CD4-positive, alpha-beta T cell treated with Interleukin-6 at 100 ng/mL for 8 hours (primary cell): ENCODE measurements at places on chromosomes 4 and X.

- no peak for DNase-seq
Measured at GRCh38 chr4:113783701-113784100, 22.2 kb upstream of the CAMK2D start.

DNA sequence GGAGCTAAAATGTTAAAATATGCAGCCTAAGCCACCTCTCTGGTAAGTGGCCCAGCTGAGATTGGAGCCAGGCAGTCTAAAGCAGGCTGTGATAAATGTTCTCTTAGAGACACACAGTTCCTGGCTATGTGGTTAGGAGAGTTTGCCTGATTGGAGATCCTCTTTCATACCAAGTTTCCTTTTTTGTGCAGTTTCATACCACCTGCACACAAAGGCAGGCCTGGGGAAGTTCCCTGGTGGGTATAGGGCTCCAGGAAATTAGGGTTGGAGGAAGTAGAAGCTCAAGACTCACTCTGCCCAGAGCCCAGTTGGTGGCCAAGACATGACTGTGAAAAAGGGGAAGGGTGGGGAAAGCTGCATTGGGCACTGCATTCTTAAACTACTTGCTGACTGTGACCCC lies 16.9 kb downstream of the CYBB start:
- no peak for DNase-seq

- no peak for DNase-seq
Measured at GRCh38 chr4:5704276-5704675, 4.1 kb downstream of the EVC2 start.

GRCh38 chrX:44228621-44229020 lies 114.9 kb downstream of the EFHC2 start:
- no peak for DNase-seq

DNA sequence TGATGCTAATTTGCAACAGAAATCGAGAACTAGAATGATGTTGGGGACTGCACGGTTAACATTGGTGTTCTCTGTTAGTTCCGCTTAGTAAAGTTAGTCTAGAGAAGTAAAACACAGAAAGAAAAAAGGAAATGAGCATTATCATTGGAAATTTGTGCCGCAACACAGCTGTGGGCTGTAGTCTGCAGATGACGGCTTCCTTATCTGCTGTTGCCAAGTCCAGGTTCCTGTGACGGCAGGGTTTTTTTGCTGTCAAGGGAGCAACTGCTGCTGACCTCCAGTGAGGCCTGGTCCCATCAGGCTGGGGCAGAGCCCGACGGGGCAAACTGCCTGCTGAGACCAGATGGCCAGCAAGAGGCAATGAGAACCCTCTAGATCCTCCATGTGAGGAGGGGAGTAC lies 38.9 kb upstream of the PHEX start:
- no peak for DNase-seq

DNA sequence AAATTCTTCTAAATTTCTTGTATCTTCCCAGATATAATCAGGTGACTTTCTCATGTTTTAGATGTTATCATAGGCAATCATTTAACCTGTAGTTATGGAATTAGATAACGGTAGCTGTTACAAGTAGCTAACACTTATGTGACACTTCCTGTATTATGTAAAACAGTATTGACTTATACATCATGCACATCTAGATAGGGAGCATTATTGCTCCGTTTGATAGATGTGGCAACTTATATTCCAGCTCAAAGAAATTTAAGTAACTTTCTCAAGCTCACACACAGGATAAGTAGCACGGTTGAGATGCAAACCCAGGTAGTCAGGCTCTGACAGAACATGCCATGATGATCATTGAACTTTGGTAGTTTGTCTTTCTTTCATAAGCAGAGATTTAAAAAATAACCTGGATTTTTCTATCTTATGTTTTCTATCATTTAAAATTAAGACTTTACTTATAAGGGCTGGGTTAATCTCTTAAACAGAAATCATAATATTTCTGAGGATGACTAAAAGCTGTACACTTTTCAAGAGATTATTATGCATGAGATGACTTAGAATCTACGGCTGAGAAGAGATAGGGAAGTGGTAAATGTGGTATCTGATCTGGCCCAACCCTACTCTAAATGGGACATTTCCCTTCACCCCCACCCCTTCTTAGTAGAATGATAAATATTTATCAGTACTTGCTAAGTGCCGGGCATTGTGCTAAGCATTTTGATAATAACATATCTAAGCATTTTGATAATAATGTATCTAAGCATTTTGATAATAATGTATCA lies 69.1 kb upstream of the HPGD start:
- peak; percentile 27 for DNase-seq

GRCh38 chrX:78796916-78797315 lies 49.4 kb downstream of the LPAR4 start:
- DNase-seq = no peak

- DNase-seq = no peak
Measured at GRCh38 chrX:153433781-153434285, 12.0 kb downstream of the TREX2 start.

DNA sequence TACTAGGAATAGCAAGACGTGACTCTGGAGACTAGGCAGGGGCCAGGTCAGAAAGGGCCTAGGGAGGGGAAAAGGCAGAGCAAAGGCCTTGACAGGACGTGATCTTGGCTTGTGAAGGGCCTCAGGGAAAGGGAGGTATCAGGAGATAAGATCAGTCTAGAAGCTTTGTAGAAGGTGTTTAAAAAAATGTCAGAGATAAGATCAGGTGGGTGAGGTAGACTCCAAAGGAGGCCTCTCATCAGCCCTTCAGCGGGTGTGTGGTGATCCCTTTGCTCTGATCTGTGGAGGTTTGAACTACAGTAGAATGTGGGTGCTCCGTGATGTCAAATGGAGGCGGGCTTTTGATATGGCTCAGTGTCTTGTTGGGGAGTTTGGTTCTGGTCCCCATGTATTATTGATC lies 78.8 kb upstream of the PRPS1 start:
- no peak for DNase-seq

- no peak for DNase-seq
Measured at GRCh38 chr4:1367230-1367935, 20.4 kb downstream of the UVSSA start.
